ENCODE measurements at places on chromosomes 4 and X. TPM values are rescaled to one million over a fixed set of nuclear protein-coding genes. Genes with fewer than 3 reads are reported as not detected.

The GSX2 gene
- not detected for total RNA-seq

The HSD17B13 gene
- not detected for total RNA-seq

- peak; percentile 77 for ATAC-seq
These were observed 497 bp downstream of the HPGD start for GRCh38 chr4:174521800-174522182.

DNA sequence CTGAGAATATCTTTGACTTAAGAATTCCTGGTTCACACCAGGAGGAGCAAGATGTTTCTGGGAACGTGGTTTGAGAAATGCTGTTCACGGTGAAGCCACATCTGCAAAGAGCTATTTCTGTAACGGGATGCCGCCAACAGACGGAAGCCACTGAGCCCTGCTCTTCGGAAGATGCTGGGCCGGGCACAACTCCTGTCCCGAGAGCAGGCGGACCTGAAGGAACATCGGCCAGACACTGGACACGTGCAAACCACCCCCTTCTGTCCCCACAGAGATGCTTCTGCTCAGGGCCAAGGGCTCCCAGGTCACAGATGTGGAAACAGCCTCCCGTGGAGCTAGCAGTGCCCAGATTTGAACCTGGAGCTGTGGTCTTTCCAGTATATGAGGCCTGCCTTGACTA, 24.3 kb downstream of the HMX1 start:
- ATAC-seq, result no peak

DNA sequence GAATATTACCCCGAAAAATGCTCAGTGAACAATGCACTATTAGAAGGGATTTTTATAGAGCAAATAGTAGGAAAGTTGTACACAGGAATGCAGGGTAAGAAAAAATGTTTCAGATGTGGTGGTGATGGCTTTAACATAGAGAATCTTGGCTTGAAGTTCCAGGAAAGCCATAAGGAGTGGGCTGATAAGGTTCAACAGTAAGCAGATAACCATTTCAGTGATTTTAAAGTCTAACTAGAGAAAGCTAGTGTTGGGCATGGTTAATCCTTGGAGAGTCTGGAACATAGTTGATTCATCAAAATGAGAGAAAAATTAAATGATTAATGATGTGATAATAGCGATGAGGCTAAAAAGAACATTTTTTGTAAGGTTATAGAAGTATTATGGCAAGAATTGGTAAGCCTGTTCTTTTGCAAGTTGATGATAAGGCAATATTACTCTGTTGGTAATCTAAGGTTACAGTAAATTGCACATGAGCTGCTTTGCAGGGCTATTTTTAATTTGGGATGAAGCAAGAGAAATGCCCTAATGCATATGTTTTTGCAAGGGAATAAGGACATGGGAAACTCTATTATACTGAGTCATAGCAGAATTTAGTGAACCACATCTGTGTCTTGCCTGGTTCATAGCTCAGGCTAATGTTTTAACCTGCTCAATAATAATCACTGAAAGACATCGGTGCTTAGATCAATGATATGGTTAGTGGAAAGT, 44.3 kb downstream of the GALNTL6 start:
- no peak for ATAC-seq

DNA sequence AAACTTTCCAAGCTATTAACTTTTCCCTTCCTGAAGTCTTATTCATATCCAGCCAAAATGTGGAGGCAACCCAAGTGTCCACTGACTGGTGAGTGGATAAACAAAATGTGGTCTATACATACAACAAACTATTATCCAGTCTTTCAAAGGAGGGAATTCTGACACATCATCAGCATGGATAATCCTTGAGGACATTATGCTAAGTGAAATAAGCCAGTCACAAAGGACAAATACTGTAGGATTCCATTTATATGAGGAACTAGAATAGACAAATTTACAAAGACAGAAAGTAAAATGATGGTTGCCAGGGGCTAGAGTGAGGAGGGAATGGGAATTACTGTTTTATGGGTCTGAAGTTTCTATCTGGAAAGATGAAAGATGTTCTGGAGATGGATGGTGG, 178.7 kb upstream of the PITX2 start:
- ATAC-seq, result no peak

DNA sequence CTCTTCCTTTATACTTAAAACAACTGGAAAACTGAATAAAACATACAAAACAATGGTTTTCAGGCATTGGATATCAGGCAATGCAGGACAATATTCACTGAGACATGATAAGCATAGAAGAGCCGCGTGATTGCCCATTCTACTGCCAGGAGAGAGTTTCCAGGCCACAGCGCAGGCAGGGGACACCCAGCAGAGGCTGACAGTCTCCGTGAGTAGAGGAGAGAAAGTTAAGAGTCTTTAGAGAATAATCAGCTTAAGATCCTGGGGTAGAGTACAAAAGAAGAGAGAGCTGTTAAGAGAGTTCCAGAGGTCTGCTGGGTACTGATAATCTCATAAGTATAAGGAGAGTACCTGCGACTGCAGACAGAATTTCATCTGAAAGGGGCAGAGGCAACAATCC, 18.4 kb upstream of the FRAS1 start:
- no peak for ATAC-seq
